ENCODE measurements at places on chromosomes 6 and 20.

GRCh38 chr20:56513161-56514150 lies 11.1 kb upstream of the FAM209A start:
- DNase-seq, result no peak

- DNase-seq, result no peak
Observed at GRCh38 chr6:62746968-62747367, 460.9 kb upstream of the KHDRBS2 start.

DNA sequence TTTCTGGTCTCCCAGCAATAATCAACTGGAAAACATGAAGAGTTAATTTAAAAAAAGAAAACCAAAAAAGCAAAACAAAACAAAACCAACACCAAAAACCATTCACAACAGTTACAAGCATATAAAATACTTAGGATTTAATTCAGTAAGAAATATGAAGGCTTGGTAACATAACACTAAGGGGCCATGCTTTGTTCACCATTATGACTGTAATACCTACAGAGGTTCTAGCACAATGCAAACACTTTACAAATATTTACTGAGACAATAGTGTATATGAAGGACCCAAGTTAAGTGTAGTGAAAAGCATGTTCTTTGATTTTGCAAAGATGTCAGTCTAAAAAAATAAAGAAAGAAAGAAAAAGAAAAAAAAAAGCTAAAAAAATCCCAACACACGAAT lies 109.8 kb upstream of the EMILIN3 start:
- DNase-seq, result no peak

DNA sequence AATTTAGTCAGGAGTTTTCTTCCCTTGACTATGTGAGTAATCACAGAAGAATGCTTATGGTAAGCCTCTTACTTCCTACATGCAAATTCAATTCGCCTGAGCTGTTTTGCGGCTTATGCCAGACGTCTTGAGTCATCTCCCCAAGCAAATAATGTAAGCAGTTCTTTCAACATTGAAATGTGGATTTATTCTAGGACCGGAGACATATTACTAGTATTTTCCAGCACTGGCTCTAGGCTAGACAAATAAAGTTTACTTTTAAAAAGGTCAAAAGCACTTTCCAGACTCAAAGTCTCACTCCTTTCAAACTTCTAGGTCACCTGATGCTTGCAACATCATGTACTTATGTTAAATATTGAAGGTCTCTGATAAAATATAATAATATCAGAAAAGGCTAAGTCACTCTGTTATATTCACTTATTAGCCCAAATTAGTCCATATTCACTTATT lies 38.1 kb upstream of the NOX3 start:
- DNase-seq, result no peak

DNA sequence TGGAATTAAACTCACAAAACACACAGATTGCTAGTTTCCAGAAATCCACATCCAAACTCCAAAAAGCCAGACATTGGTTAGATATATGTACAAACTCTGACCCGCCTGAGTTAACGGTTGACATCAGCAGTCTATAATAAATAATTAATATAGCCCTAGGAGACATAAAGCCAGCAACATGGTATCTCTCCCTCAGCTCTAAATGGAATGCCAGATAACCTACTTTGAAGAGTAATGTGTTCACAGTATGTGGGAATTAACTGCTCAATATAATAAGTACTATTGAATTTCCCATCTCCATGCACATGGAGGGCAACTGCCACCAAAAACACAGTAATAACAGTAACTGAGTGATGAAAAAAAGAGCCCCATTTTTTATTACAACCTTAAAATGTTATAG lies 383.2 kb downstream of the CD83 start:
- no peak for DNase-seq

DNA sequence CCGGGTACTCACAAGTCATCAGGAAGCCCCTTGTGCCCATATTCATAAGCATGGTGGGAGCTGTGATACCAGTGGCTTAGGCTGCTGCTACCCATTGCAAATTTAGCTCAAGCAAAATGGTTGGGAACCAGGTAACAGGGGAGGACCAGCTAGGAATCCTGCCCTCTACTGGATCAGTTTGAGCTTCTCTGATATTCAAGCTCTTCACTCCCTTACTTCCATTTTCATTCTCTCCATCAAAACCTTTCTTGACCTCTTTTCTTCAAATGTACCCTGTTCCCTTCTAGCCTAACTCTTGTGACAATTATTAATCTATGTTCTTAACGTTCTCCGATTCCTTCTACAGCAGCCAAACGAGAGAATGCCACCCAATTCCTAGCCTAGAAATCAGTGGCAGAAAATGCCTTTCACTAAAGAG lies 9.7 kb downstream of the NOL7 start:
- DNase-seq, result no peak

- DNase-seq, result no peak
Observed at GRCh38 chr6:90660931-90661330, 74.1 kb upstream of the MAP3K7 start.

DNA sequence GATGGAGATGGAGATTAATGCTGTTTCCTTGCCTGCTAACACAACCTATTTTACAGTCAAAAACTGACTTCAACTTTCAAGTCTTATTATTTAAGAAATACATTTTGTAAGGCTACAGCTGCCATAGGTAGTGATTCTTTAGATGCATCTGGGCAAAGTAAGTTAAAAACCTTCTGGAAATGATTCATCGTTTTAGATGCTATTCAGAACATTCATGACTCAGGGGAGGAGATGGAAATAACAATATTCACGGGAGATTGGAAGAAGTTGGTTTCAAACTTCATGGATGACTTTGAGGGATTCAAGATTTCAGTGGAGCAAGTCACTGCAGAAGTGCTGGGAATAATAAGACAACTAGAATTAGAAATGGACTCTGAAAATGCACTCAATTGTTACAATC lies 174.9 kb upstream of the GGTLC1 start:
- no peak for DNase-seq

GRCh38 chr20:52978851-52979250 lies 6.7 kb downstream of the TSHZ2 start:
- DNase-seq, result no peak

GRCh38 chr20:62159839-62160238 lies 16.3 kb downstream of the SS18L1 start:
- no peak for DNase-seq

- no peak for DNase-seq
Observed at GRCh38 chr6:141123049-141123448, 1009.7 kb upstream of the GJE1 start.

All from psoas muscle (tissue), 8 donors.